Astrocyte of the spinal cord (primary cell): ENCODE measurements at places on chromosomes 5 and 9.

- peak; percentile 94 for DNase-seq
These were observed 5.5 kb upstream of the DNAJC21 start for GRCh38 chr5:34923694-34924461.

DNA sequence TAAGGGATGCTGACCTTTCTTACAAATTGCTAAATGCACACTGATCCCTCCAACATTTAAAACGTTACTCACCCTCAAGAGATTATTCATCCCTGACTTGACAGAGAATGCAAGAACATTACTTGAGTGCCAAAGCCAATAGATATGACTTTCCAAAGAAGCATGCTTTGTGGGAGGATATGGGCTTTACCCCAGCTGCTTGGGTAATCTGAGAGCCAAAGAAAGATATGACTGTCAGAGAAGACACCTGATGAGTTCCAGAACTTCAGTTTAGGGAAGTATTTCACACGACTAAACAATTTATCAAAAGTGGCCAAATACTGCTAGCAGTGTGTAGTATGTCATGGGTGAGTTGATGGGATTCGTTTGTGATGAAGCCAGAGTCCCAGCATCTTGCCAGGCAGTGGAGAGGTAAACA, 7.4 kb upstream of the SPDL1 start:
- peak; percentile 80 for DNase-seq

GRCh38 chr5:163807781-163808180, 302.4 kb downstream of the MAT2B start:
- peak; percentile 23 for DNase-seq

DNA sequence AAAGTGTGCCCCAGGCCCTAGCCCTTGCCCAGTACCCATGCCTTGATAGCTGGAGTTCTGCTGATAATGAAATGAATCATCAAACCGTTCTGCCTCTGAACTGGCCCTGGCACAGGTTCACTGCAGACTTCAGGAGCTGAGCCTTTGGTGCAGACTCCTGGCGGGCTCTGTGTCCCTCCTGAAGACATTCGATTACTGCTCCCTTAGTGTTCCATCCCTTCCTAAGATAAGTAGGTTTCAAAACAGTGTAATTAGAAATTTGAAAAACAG, 97.2 kb downstream of the MVB12B start:
- no peak for DNase-seq

GRCh38 chr5:74623006-74623611, 17.4 kb downstream of the ENC1 start:
- DNase-seq: no peak

DNA sequence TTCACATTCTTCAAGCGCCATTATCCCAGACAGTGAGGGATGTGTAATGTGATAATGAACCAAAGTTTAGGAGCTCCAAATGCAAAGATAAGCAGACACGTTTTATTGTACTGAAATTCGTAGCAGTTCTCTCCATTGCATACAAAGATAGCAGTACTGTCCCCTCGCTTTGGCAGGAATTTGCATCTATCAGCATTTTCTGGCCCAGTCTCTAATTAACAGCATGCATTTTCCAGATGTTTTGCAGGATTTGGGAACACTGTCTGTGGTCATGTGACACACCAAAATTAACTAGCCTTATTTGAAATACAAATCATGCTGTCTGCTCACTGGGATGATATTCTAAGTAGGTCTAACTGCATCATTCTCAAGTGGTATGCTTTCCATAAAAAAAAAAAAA, 235.9 kb upstream of the TRPM3 start:
- no peak for DNase-seq

DNA sequence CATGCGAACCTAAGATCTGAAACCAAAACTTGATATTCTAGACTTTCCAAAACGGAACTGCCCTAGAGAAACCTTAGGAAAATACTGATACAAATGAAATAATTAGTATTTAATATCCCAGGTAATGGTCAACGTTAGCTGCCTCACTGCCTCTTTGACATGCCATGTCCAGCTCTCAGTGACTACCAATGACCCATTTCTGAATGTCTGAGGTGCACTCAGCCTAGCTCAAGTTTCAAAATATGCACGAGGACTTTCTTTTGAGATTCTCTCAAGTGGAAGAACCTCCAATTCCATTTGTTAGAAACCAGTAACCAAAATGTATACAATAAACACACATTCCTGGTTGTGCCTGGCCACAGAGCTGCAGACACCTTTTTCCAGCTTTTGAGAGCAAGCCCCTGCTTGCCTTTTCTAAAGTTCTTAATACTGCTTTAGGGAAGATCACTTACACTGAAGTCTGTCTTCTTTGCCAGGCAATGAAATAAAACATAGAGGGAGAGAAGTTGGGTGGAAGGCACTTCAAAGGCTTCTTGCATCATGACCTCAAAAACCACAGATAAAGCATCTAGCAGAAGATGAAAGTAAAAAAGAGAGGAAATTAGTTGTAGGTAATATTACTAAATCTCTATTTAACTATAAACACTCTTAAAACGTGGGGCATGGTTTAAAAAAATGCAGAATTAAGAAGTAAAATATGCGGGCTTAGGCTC, 87.9 kb downstream of the MRPS27 start:
- DNase-seq: peak; percentile 73

GRCh38 chr9:7932767-7933166, 133.2 kb upstream of the DMAC1 start:
- DNase-seq: no peak

GRCh38 chr5:86626149-86626548, 8.4 kb downstream of the COX7C start:
- no peak for DNase-seq

DNA sequence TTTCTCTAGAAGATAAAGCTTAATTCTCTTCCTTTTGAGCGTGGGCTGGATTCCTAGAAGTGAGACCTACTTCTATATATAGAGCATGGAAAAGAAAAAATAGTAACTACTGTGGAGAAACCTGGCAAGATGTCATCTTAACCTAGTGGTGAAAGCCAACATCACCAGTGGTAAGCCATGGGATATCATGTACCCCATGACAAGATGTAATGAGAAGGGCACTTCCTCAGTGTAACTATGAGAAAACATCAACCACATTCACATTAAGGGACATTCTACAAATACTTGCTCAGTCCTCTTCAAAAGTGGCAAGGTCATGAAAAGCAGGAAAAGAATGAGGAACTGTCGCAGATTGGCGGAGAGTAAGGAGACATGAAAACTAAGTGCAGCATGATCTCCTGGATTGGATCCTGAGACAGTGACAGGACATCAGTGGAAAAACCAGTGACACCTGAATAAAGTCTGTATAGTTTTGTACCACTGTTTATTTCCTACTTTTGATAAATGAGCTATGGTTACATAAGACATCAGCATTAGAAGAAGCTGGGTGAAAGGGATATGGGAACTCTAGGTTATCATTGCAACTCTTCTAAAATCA, 65.4 kb downstream of the PRRC1 start:
- DNase-seq: peak; percentile 7

GRCh38 chr5:159098603-159099436, 896 bp downstream of the EBF1 start:
- DNase-seq: peak; percentile 67

GRCh38 chr9:29449306-29449705, 1876.0 kb upstream of the C9orf72 start:
- no peak for DNase-seq

DNA sequence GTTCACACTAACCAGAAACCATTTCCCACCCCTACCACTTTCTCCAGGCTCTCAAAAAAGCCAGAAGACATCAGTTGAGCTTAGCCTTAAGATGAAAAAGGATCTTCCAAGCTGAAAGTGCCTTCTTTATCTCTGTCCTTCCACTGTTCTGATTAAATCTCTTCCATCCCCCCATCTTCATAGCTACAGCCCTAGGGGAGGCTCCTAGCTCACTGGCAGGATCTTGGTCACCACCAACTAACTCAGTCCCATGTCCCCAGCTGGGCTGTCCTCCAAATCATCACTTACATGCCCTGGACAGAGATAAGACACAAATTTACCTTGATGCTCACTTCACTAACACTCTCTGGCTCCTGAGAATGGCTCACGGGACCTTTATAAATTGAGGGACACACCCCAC, 14.3 kb downstream of the LCP2 start:
- DNase-seq: no peak

- DNase-seq: no peak
These were observed 339.7 kb upstream of the CLINT1 start for GRCh38 chr5:158198636-158199035.

- DNase-seq: peak; percentile 27
These were observed 607.1 kb downstream of the TLE1 start for GRCh38 chr9:81082221-81082620.

GRCh38 chr5:163439092-163439425, 1.7 kb downstream of the CCNG1 start:
- peak; percentile 54 for DNase-seq

GRCh38 chr5:143030349-143030748, 260.2 kb downstream of the ARHGAP26 start:
- no peak for DNase-seq

DNA sequence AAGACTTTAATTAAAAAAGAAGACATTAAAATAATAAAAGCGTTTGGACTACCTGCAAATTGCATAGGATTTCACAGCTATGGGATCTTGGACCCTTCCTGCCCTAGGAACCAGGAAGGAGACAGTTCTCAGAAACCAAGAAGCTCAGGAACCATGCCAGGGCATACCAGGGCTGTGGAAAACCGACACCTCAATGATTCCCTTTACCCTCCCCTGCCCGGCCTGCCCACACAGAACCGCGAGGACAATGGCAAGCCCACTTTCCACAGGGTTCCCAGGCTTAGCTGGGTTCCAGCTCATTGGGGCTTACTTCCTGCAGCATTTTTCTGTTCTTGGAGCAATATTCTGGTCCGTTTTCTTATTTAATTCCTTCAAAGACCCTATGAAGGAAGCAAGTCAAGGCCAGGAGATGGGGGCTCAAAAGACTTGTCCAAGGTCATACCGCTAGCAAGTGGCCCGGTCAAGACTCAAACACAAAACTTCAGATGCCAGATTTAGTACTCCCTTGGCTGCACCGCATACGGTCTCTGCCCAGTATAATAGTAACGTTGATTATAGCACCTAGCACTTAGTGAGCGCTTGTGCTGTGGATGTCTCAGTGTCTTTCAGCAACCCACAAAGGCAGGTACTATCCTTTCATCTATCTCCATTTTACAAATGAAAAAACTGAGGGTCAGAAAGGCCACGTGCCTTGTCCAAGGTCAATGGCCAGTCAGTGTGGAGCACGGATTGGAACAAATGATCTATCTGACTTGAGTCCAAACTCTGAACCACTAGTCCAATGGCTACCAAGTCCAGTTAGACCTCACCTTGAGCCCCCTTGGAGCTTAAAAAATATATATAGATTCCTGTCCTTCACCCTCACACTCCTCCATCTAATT, 6.8 kb downstream of the FAT2 start:
- DNase-seq: no peak

DNA sequence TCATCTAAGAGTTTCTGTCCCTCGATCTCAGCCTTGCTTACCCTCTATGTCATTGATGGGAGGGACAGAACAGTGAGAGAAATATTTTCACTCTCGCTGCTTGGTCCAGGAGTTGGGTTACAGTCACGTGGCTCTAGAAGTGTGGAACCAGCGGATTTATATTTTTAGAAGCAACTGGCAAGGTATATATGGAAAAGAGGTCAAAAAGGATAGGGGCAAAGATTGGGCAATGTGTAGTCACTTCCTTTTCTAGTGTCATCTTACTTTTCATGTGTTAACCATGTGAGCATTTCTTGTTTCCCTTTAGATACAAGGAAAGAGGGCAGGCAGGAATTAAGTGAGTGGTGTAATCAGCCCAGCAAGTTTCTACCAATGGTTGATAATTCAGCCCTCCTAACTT, 111.5 kb upstream of the ZNF366 start:
- DNase-seq: no peak

- no peak for DNase-seq
These were observed 11.4 kb upstream of the HAUS6 start for GRCh38 chr9:19113964-19114679.

DNA sequence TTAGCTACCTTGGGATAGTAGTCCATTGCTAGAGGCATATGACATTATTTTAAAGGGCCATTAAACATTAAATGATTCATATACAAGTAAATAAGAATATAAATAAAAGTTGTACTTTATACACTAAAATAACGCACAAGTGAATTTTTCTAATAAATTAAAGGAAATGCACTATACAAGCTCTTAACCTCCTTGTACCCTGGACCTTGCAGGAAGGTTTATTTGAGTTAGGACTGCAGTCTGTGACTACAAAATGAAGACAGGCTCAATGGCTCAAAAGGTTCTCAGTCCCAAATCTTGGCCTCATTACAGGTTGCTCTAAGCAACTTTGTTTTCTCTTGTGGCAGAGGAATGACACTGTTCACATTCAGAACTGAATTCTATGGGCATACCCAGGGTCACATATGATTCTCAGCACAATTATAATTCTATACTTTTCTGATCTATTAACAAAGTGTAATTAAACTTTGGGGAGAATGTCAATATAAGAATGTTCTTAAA, 34.4 kb downstream of the FEM1C start:
- no peak for DNase-seq

DNA sequence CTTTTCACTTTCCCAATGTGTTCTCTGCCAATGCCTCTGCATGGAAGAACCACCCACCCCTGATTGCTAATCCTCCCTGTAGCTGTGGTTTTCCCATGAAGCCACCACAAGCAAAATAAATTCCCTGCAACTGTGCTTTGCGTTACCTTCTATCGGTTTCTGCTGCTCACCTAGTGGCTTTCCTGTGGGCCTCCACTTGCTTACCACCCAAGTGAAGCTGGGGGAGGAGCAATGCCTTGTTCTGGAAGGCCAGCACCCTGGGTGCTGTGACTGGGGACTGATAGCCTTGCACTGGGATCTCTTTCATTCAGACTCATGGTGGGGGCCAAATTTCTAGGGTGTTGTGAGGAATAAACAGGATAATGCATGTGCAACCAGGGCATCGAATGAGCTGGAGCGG, 56.3 kb upstream of the GDNF start:
- DNase-seq: no peak

DNA sequence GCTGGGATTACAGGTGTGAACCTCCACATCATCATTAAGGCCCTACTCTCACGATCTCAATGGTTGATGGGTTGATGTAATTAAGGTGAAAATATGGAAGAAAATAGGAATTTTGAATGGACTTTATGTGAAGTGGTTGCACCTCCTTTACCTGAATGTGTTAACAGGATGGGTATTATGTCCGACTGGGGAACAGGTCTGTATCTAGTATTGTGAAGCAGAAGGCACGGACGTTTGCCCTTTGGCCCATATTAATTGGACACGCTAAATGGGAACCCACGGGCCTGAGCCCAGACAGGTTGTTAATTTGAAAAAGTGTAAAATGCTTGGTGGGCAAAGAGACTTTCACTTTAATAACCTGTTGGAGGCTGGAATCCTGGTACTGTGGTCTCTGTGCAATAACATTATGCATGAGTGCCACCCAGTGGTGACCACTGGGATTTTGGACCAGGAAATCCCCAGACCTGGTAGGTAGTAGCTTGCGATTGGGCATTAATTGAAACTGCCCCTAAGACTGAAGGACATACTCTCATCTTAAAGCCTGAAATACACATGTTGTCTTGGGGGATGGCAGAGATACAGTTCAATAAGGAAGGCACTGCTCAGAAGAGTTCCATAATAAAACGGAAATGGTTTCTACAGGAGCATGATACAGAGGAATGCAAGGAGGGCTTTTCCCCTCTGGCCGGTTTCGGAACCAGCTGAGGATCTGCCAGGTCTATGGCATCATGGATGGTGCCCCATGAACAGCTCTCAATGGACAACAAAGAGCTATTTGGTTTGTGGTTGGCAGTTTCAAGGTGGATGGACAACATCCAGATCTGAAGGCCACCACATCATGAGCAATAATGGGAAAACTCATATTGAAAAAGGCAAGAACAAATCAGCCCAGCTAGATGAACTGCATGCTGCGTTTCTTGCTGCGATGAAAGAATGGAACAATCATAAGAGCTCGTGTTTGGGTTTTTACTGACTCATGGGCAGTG, 26.2 kb upstream of the BICD2 start:
- peak; percentile 80 for DNase-seq
